ENCODE measurements at places on chromosomes 16 and 17.
A peak's percentile ranks its signal among the peaks of the same experiment; 100 is the strongest.

GRCh38 chr17:34673516-34673915, 94.1 kb downstream of the TMEM132E start:
- DNase-seq = no peak

DNA sequence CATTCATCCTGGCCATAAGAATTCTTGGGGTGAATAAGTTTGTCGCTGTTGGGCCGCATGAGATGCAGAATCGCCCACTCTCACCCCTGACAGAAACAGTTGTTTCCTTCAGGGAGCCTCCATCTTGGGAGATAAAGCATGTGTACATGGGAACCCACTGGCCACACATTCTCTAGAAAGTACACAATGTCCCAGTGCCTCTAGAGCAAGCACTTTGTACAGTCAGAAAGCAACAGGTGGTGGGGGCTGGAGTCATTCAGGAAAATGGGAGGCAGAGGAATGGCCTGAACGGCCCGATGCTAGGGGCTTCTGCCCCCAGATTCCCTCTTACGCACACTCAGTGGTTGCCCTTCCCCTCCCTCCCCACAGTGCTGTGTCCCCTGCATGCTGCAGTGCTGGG, 16.1 kb downstream of the ACE start:
- no peak for DNase-seq

DNA sequence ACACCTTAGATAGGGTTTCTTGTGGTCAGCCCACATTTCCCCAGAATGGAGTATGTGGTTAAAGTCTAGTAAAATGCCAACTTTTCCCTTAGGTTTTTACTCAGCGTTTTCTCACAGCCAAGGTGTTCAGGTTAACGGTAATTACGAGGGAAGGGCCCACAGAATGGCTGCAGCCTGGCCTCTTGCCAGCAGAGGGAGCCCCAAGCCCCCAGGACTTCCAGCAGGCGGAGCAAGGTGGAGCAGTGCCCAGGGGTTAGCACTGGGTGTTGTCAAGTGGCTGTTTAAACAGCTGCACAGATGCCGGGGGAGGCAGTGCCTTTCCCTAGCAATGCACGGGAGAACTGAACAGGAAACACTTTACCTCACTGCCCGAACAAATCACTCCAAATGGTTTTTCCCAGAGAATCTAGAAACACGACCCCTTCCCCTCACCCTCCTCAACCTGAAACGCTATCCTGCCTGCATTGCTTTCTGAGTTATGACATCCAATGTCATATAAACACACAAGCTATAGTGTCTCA, 6.6 kb downstream of the PHB1 start:
- DNase-seq = peak; percentile 74

DNA sequence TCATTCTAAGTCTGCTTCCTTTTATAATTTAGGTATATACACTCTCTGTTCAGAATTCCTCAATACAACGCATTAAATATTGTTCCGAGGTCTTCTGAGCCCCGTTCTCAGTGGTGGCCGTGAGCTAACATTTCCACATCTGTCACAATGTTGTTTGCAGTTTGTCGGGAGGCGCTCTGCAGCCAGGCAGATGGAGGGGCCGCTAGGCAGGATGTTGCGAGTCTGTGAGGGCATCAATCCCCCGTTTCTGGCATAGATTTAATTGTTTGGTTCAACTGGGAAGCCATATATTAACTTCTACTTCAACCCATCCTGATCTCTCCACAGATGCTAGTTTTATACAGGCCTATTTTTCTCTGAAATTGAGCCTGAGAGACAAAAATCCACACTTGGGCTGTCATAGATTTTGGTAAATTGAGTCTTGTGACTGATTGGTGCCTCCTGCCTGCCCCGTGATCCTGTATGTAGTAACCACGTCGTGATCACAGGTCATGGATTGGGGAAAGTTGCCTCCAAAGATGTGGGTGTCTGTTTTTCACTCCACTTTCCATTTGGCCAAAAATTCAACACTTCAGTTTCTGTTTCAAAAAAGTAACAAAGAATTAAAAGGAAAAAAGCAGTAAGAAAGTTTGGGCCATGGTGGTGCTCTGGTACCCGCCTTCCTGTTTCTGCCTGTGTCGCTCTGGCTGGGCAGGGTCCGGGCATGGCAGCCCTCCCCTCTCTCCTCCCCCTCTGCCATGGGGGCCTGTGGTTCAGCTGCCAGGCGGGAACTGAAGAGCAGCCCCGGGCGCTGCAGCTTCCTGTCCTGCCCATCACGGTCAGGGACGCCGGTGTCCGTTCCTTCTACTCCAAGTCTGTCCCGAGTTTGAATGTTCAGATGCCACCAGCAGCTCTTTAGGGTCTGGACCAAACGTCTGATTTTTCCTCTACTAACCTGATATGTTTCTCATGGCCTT, 41.5 kb downstream of the RPTOR start:
- DNase-seq = peak; percentile 64

DNA sequence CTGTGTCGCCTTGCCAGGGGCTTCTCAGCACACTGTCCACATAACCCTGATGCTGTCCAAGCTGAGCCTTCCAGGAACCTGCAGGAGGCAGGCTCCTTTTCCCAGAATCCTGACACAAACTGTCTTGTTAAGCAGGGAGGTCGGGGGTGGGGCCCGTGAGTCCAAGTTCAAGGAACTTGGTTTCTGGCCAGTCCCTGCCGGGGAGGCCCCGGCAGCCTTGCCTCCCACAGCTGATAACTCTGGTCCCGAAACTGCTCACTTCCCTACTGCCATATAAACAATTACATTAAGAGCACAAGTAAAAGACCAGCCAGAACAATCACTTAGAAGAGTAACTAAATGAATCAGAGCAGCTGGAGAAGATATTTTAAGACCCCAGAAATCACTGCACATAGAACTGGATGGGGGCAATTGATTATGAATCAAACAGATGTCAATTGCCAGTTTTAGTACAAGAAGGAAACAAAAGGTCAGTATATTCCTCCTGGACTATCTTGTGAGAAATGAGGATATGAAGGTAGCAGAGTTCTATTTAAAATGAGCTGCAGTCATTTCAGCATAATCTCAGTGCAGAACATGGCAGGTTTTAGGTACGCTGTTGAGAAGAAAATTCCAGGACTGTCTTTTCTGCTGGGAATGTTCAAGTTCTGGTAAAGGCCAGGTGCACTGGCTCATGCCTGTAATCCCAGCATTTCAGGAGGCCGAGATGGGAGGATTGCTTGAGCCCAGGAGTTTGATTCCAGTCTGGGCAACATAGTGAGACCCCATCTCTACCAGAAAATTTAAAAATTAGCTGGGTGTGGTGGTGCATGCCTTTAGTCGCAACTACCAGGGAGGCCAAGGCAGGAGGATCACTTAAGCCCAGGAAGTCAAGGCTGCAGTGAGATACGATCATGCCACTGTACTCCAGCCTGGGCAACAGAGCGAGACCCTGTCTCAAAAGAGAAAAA, 169.8 kb downstream of the PITPNC1 start:
- peak; percentile 90 for DNase-seq
